AG04449 (cell line): ENCODE measurements at places on chromosomes 6 and 20.
A peak's percentile ranks its signal among the peaks of the same experiment; 100 is the strongest.

GRCh38 chr6:123972600-123973294, 169.1 kb downstream of the NKAIN2 start:
- no peak for DNase-seq

DNA sequence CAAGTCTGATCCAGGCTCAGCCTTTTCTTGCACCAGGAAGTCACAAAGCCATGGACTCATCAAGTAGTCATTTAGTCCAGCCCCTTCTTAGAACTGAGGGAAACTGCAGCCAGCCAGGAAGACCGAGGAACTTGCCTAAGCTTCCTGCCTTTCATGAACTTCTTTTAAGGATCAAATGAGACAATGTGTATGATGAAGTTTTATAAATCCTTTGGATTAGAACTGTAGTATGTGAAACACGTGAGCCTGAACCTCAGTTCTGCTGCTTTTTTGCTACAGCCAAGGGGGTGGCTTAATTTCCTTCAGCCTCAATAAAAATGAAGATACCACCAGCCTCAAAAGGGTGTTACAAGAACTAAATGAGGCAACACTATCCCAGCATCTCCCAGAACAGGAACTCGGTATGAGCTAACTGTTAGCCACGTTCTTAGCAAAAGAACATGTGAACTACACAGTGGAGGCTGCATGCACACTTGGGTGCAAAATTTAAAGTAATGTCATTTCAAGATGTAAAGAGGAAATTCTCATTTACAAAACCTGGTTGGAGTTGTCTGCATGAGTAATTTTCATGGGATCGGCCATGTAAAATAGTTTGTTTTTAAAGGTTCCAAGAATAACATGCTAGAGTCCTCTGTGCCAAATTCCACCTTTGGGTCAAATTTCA, 76.0 kb upstream of the TBC1D7 start:
- no peak for DNase-seq

DNA sequence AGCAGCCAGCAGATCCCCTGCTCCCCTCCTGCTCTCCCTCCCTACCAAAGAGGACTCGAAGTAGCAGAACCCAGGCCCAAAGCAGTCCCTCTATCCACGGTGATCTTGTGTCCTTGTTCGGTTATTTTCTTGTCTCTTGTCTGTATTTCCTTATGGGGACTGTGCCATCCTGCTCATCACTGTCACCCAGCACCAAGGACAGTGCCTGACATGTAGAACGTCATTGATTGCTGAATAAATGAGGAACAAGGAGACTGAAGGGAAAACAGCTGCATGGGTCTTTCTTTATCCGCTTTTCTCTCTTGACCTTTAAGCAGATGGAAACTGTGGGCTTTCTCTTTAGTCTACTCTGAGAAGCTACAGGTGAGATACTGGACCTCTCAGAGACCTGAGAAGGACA, 29.4 kb upstream of the ZNF831 start:
- DNase-seq: no peak

GRCh38 chr6:45591890-45592289, 214.2 kb upstream of the SUPT3H start:
- DNase-seq: no peak

GRCh38 chr6:73640179-73640750, 13.5 kb downstream of the SLC17A5 start:
- DNase-seq: no peak

- DNase-seq: no peak
These were observed 101.8 kb downstream of the KLHL32 start for GRCh38 chr6:97026298-97026697.

- DNase-seq: peak; percentile 44
These were observed 186.7 kb upstream of the TENT5A start for GRCh38 chr6:81938991-81939732.

- DNase-seq: no peak
These were observed 192.3 kb upstream of the RNF217 start for GRCh38 chr6:124769811-124770544.

- DNase-seq: peak; percentile 16
These were observed 137.6 kb downstream of the ZDHHC14 start for GRCh38 chr6:157518397-157519250.

GRCh38 chr20:35510951-35511735, 18.3 kb downstream of the C20orf173 start:
- no peak for DNase-seq

DNA sequence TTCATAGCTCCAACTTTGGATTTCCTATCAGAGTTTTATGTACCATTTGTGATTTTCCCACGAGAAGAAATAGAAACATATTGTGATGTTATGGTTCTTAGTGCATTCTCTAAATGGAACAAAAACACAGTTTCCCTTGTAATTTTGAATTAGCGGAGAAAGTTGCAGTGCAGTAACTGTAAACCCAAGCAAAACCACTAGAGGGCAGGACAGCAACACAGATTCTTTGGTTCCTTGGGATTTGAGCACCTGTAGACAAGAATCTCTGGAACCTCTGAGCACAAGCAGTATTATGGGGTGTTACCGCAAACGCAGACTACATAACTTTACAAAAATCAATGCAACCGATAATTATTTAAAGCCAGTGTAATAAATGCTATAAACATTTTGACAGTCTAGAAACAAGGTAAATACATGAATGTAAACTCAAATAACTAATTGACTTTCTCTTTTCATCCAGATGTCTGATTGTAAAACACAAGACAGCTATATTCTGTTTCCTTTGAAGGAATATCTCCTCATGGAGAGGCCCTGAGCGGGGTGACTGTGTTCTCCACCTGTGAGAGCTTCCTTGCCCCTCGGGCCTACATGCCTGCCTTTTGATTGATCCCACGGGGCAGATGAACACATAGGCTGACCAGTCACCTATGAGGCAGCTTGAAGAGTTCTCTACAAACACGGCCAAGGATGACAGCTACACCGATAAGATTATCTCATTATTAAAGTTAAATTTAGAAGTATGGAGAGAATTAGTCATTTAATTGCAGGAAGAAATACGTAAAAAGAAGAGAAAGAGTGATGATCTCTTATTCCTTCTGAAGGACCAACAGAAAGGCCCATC, 67.5 kb upstream of the COL21A1 start:
- DNase-seq: no peak

DNA sequence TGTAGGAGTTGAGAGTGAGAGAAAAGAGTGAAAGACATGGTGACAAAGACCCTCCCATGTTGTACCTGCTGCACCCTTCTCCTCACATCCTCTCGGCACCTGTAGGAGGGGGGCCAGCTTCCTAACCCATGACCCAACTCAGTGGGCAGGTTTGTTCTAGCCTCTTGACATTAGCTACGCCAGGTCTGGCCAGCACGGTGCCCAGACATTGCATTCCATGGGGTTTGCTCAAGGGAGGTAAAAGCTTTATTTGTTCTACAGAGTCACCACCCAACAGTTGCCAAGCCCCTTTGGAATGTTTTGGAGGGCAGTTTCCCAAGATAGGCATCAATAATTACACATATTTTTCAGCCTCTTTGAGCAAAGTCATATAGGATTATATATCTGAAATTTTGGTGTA, 22.7 kb upstream of the TGM6 start:
- no peak for DNase-seq

GRCh38 chr20:38301309-38301708, 2.6 kb upstream of the BPI start:
- no peak for DNase-seq

DNA sequence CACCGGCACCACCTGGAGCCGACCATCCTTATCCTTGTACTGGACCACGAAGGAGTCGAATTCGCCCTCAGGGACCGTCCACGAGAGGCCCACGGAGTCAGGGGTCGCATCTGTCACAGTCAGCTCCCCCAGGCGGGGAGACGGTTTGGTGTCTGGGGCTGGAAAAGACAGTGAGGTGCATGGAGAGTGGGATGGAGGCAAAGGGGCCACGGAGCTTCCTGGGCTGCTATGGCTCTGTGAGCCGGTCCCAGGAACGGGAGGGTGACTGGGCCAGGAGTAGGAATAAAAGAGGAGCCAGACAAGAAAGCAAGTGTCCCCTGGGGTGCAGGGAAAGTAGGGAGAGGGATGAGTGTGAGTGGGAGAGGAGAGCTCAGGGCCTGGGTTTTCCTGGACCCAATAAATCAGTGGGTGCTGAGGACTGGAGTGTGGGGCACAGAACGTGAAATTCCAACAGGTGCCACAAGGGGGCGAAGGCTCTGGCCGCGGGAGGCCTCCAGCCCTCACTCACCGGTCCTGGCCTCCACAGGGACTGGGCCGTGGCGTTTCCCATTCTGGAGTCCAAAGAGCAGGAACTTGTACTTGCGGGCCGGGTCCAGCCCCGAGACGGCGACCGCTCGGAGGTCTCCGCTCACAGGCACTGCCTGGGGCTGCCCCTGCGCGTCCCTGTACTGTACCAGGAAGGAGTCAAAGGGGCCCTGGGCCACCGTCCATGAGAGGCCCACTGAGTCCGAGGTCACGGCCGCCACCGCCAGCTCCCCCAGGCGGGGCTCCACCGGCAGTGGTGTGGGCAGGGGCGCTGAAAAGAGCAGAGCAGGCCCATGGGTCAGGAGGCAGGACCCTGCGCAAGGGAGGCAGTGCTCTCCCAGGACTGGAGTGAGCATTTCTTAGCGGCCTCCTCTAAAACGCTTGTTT, 9.9 kb downstream of the CYP21A2 start:
- no peak for DNase-seq

- DNase-seq: no peak
These were observed 31.2 kb upstream of the SHLD1 start for GRCh38 chr20:5718896-5719595.

- DNase-seq: no peak
These were observed 88.0 kb downstream of the ATP9A start for GRCh38 chr20:51680067-51680749.

DNA sequence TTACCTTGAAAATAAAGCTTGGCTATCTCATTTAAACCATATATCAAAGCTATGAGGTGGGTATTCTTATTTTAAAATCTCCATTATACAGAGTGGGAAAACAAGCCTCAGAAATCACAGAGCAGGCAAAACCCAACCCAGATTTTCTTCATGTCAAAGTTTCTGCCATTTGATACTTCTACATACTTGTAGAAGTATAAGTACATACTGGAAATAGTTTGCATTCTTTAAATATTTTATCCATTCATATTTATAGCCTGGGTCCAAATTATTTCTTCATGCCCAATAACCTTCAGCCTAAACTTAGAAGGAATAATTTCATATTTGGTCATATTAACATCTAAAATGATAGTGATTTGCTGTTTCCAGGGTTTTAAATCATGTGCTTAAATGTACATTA, 61.8 kb downstream of the MLIP start:
- peak; percentile 1 for DNase-seq

DNA sequence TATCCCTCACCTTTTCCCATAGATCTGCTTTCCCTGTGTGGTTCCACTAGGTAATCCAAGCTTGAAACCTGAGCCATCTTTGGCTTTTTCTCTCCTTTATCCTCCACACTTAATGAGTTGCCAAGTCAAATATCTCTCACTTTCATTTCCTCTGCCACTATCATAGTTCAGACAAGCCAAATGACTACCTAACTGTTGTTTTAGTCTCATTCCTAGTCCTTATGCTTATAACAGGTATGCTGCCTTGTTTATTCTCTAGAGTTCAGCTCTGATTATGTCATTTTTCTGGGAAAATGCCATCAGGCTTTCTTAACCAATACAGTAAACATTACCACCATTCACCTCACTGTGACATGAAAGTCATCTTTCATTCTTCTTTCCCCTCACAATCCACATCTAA, 6.5 kb downstream of the EFHC1 start:
- no peak for DNase-seq

DNA sequence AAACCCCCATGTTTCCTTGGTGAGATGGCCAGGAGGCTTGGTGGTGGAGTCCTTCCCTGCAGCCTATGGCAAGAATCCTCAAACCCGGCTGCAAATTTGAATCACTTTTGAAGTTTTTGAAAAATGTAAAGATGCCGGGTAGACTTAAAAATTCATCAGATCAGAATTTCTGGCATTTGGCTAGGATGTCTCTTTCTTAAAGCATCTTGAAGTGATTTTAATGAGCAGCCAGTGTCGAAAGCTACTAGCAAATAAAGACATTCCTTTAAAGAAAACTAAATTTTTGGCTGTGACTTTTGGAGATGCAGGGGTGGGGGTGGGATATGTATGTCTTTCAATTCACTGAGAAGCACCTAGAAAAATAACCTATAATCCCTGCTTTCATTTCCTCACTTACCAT, 25.6 kb upstream of the NOX3 start:
- peak; percentile 65 for DNase-seq

DNA sequence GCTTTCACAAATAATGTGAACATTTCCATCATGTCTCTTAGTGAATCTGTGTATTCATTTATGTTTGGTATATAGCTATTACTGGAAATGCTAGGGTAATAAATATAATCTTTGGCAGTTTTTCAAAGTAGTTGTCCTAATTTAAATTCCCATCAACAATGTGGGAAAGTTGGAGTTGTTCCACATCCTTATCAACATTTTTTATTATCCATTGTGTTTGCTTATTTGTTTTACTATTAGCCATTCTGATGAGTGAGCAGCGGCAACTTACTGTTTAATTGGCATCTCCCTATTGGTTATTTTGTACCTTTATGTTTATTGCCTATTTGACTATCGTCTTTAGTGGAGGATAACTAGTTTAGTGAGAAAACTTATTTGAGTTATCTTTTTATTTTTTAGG, 121.1 kb upstream of the CCN2 start:
- no peak for DNase-seq

DNA sequence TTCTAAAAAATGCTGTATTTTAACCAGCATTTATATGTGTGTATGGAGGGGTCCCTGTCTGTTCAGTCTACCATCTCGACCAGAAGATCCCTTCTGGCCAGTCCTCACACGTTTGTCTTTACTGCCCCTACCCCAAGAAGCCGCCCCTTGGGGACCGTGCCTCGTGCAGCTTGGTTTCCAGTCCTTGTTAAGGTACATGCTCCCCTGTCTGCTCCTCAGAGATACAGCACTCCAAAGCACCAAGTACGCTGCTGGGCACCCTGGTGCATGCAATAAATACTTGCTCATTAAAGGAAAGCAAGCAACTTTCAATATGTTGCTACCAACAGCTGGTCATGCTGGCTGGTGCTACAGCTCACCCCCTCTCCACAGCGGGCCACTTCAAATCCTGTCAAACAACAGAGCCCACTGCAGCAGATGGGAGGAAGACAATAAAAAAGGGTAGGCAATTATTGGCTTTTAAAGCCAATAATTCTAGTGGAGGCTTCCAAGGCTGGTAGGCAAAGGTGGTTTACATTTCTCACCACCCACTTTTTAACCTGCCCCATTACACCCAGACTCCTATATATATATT, 61.6 kb downstream of the PSMG4 start:
- no peak for DNase-seq

DNA sequence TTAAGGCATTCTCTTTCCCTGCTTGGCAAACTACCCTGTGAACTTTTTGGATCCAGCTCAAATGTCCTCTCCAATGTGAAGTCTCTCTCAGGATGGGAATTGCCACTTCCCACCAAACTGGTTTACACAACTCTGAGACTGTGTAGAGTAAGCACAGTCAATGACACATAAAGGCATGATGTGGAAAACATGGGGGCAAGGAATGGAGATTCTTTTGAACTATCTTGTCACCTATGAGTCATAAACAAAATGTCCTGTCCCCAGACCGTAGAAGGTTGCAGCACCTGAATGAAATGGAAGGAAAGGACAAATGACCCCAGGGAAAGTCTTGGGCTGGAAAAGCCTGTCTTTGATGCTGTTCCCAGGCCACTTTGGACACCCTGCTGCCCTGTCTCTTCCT, 11.0 kb upstream of the KIF13A start:
- DNase-seq: no peak
